Ovary (tissue), 10 donors: ENCODE measurements at places on chromosomes 12 and 14.
A peak's percentile ranks its signal among the peaks of the same experiment; 100 is the strongest.

DNA sequence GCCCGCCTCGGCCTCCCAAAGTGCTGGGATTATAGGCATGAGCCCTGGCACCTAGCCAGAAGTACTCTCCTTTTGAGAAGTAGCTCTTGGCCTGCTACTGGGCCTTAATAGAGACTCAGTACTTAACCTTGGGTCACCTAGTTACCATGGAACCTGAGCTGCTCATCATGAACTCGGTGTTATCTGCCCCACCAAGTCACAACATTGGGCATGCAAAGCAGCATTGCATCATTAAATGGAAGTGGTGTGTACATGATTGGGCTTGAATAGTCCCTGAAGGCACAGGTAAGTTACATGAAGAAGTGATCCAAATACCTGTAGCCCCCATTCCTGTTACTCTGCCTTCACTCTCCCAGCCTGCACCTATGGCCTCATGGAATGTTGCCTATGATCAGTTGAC, 18.0 kb upstream of the ATF7 start:
- no peak for DNase-seq

GRCh38 chr12:74770552-74770951, 232.9 kb downstream of the ATXN7L3B start:
- no peak for DNase-seq

DNA sequence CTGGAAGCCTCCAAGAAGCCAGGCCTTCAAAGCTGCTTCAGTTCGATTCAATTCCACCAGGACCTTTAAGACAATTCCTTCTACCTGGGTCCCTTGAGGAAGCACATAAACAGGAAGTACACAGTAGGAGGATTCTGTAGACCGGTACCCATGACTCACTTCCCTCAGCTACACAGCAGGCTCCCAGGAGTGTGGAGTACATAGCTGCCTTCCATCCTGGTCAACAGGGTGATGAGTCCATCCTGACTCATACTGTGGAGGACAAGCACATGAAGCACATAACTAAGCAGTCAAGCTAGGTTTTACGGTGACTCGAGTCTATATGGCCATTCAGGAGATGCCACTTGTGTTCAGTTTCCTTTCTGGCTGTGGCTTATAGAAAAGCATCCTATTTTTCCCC, 197.6 kb upstream of the RBM19 start:
- DNase-seq, result no peak

DNA sequence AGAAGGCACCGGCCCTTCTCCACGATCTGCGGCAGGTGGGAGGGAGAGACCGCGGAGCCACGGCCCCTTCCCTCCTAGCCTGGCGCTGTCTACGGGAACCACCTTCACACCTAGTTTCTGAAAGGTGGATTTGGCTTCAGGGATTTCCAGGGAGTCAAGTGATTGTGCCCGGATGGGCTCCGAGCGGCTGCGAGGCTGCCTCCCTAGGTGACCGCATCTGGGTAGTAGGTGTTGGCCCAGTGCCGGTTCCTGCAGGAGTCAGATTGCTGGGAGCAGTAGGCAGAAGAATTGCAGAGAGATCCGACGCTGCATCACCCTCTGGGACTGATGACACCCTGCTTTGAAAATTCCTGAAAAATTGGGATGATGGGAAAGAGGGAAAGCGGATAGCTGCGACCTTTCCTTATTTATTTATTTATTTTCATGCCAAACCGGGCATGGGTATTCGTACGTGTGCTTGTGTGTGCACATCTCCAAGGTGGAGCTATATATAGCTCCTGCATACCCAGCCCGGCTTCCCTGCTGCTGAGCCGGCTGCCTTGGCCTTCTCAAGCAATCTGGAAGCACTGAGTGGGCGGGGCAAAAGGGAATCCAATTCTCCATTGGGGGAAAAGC, 1.1 kb downstream of the CNTN1 start:
- DNase-seq, result peak; percentile 52

GRCh38 chr12:92537290-92537960, 165.4 kb upstream of the PLEKHG7 start:
- no peak for DNase-seq

GRCh38 chr14:85883966-85884365, 354.0 kb downstream of the FLRT2 start:
- no peak for DNase-seq

DNA sequence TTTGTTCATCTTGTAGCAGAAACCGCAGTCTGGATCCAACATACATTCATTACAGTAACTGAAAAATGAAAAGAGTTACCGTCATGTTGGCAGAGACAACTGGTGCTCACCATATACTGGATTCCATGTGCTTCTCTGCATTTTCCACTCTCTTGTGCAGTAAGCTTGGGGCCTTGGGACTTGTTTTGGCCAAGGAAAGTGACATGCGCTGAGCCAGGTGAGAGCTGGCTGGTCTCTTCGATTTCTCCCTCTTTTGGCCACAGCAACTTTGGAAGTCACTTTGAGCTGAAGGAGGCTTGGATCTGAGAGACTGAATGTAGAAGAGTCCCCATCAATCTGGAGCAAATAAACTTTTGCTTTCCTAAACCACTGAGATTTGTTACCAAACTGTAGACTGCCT, 210.6 kb upstream of the ABCD2 start:
- no peak for DNase-seq

DNA sequence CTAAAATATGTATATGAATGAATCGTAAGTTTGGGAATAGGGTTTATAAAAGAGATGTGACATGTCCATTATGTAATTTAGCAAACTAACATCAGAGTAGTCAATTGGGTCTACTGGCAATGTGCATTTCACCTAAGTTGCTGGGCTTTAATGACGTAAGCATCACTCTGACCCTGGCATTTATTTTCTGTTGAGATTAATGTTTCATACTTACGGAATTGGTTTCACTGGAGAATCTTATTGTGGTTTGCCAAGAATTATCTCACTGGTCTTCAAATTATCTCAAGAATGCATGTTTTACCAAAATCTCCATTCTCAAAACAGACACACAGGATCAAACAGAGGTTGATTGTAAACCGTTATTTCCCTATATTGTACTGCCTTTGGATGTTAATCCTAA, 437.1 kb downstream of the NPAS3 start:
- no peak for DNase-seq

GRCh38 chr12:115763982-115764621, 513.4 kb downstream of the MED13L start:
- no peak for DNase-seq

- no peak for DNase-seq
These were observed 135.2 kb downstream of the DACT1 start for GRCh38 chr14:58772794-58773620.

DNA sequence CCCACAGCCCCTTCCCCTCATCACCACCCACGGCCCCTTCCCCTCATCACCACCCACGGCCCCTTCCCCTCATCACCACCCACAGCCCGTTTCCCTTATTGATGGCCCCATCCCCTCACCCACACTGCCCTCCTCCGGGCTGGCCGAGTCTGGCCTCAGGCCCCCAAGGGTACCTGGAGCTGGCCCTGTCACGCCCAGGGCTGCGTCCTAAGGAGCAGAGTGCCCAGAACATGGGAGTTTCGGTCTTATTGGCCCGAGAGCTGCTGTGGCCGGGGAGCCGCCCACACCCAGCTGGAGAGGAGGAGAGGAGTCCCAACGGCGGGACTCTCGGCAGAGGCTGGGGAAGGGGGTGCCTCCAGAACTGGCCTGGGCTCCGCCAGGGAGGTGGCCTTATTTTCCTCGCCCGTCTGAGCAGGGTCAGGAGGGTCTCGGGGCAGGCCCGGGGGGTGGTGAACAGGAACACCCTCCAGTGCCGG, 182.3 kb downstream of the KIF26A start:
- no peak for DNase-seq

DNA sequence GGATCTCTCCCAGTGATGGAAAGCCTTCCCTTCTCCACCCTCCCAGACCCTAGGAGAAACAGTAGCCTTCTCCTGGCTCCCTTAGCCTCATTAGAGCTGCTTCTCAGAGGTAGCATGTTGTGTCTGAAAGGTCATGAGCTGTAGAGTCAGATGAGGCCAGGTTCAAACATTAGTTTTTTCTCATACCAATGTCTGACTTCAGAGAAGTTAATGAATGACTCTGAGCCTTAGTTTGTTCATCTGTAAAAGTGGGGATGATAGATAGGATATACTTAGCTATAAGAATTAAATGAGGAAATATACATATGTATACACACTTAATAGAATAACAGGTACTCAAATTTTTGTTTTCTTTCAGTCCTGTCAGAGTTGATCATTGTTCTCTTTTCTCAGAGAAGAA, 523 bp downstream of the SLC6A13 start:
- no peak for DNase-seq

GRCh38 chr12:94047781-94048567, 100.4 kb upstream of the PLXNC1 start:
- DNase-seq, result no peak

GRCh38 chr12:93922583-93923006, 225.8 kb upstream of the PLXNC1 start:
- DNase-seq, result no peak

- no peak for DNase-seq
These were observed 21.3 kb upstream of the CABP1 start for GRCh38 chr12:120618954-120619615.

DNA sequence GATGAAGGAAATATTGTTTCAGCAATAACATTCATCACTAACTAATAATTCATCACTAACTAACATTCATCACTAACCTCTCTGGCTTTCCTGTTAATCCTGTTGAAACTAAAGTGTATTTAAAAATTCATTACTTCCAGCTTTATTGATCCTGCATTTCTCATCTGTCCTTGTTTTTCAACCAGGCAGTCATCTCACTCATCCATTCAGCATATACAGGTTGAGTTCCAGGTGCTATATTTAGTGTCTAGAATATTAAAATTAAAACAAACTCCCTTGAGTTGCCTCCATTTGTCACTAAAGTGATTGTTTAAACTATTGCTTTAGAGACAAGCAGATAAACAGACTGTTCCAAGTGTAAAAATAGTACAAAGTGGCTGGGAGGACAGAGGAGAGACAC, 58.1 kb downstream of the ATXN7L3B start:
- DNase-seq, result no peak

GRCh38 chr12:87140262-87140661, 884.1 kb upstream of the MGAT4C start:
- DNase-seq, result no peak

DNA sequence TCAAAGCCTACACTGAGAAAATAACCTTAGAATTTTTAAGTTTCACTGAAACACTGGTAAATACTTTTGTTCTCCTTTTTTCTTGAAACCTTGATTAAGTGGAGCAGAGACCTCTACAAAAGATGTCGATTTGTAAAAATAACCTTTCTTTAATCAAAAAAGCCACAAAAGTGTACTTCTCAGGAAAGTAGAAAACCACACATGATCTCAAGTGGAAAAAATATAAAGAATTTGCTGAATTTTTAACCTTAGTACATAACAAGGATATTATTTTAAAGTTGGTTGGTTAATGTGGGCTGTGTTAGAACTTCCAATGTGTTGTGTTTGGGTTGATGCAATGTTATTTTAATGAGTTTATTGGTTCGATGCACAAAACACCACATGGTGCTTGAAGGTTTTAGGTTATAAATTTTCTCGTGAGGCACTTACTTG, 8.6 kb downstream of the LGR5 start:
- DNase-seq, result no peak

GRCh38 chr12:109461846-109462756, 15.0 kb downstream of the KCTD10 start:
- DNase-seq, result peak; percentile 67

GRCh38 chr12:40123496-40123895, 17.6 kb upstream of the SLC2A13 start:
- no peak for DNase-seq

- no peak for DNase-seq
These were observed 32.1 kb downstream of the DEPDC4 start for GRCh38 chr12:100234591-100235304.

DNA sequence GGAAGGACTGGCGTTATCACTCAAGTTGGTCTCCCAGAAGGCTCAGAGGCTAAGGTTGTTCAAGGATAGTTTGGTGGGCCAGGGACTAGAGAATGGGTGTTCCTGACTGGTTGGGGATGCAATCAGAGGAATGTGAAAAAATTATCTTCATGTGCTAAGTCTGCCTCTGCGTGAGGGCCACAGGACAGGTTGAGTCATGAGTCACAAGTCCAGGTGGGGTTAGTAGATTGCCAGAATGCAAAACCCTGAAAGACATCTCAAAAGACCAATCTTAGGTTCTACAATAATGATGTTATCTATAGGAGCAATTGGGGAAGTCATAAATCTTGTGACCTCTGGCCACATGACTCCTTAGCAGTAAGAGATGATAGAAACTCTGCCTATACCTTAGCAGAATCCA, 220.1 kb upstream of the EEA1 start:
- DNase-seq, result no peak

DNA sequence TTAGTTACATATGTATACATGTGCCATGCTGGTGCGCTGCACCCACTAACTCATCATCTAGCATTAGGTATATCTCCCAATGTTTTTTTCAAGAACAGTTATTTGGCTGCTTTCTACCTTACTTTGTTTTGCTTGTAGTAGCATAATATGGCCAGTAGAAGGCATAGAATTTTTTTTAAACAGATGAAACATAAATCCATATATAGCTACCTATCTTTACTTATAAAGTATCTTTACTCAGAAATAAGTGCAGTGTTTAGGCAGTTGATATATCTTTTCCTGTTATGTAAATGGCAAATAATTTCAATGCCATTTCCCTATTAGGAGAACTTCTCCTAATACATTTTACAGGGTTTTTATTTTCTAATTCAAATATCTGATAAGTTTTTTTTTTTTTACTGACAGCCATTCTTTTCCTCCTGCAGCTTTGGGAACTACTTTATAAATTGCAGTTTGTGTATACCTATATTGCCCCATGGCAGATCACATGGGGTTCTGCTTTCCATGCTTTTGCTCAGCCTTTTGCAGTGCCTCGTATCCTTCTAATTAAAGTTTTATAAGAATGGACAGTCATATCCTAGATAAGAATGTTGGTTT, 143.1 kb downstream of the PCNX1 start:
- no peak for DNase-seq

DNA sequence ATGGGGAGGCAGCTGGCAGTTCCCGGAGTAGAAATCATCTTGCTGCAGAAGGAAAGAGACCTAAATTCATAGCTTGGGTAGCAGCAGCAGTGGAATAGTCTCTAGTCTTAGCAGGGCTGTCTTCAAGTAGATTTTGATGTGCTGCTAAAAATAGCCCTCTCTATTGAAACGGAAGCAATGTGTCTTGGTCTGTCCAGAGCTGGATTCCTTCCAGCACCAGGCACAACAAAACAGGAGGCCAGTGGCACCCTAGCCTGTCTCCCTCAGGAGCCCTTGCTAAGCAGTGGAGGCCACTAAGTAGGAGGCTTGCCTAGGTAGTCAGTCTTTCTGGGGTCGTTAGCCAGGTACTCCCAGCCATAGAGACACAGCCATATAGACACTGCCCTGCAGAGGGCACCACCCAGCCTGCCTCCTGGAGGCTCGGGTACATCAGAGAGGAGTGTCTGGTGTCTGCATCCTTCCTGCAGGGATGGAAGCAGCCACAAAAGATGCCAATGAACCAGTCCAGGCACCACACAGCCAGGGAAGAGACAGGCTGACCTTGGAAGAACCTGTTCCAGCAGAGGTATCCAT, 97.5 kb downstream of the CRACR2A start:
- DNase-seq, result no peak
